Inflammatory macrophage treated with lipopolysaccharide for 1 hour (primary cell): ENCODE measurements at places on chromosomes 11 and 22.

DNA sequence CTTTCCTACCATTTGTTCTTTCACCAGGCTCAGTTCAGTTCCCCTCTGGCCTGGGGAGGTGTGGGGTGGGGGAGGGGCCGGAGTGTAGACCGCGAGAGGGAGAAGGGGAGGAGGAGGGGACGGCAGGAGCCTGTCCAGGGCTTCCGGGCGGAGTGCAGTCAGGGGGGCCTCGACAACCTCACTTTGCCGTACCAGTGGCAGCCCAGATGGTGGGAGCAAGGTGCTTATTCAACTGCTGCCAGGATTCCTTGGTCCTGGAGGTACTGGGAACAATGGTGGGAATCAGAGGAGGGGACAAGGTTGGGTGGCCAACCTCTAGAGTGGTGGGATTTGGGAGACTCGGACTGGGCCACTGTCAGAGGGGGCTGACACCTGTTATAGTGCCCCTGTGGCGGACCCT is 1.2 kb downstream of the BACE1 start:
- DNase-seq = no peak

DNA sequence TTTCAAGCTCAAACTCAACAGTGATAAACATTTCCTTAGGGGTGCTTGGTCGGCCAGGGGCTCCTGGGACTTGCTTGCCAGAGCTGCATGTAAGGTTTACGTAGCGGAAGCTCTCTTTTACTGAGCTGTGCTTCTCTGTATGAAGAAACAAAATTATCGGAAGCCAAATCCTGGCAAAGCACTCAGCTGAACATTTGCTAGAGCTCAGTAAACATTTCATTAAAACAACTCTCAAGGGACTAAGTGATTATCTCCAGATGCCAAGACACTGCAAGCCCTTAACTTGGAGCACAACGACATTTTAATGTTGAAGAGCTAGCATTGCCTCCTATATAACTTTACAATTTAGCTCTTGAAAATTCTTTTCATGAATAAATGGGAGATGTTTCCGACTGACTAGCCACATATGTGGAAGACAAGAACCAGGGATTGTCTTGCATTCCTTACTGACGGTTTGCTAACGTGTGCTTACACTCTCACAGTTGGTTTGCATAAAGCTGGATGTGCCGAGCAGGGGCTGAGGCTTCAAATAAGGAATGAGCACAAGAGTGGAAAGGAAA is 43.4 kb downstream of the SCUBE2 start:
- no peak for DNase-seq

GRCh38 chr22:44220727-44221680 is 40.3 kb downstream of the PARVG start:
- no peak for DNase-seq

- DNase-seq = peak; percentile 43
Observed at GRCh38 chr22:31212783-31213629, 908 bp downstream of the LIMK2 start.

- DNase-seq = no peak
Observed at GRCh38 chr11:65778431-65778900, 2.3 kb downstream of the AP5B1 start.

- DNase-seq = no peak
Observed at GRCh38 chr11:78763664-78764063, 189.0 kb upstream of the NARS2 start.

DNA sequence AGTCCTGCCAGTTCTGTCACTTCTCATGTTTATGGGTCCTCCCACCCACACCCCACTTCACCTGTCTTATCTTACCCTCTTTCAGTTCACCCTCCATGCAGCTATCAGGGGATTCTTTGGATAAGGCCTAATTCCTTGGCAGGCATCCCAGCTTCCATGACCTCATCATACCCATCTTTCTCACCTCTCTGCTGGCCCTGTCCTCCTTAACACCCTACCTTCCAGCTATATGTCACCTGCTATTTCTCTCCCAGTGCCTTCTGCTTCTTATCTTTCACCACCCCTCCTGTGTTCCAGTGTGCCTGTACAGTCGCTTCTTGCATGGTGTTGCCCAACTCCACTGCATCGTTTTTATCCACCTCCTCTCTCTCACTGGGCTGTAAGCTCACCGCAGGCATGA is 28.3 kb downstream of the SNU13 start:
- DNase-seq = no peak

DNA sequence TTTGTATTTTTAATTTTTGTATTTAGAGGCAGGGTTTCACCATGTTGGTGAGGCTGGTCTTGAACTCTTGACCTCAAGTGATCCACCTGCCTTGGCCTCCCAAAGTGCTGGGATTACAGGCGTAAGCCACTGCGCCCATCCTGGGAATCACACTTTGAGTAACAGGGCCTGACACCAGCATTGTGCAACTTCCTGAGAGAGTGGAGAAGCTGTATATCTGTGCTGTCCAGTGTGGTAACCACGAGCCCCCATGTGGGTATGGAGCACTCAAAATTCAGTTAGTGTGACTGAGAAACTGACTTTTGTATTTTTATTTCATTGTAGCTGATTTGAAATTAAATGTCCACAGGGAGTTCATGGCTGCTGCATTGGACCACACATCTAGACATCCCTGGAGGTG is 36.2 kb downstream of the MPPED1 start:
- no peak for DNase-seq

DNA sequence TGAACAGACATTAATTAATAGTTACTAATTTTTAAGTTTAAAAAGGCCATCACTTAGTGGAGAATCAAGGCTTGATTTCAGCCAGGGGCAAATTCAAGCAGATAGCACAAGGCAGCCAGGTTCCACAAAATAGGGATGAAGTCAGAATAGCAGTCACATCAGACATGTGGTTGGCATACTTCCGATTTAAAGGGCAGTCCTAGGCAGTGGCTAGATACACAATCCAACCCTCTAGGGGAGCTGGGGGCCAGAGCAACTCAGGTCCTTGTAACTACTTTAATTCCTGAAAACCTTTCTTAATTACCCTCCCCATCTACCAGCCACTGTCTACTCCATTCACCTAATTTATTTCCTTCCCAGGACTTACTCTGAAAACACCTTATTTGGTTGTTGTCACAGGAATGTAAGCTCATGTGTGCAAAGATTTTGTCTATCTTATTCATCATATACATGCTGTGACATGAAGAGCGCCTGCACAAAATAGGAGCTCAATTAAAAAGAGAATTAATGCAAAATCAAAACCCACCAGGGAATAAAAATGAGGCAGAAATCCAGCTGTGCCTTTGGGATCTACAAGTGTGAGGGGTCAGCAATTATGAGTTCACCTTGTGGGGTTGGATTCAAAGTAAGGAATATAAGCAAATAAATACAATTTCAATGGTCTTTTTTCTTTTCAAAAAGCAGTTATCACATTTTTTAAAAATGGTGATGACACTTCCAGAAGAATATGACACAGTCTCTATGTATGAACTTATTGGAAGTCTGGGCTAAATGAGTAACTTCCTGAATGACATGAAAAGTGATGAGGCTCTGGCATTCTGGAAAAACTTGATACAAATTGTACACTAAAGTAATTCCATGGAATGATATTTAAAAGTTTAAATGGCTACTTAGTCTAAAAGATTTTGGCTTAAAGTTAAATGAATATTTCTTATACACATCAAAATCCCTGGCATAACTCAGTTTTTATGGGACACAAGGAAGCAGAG is 53.8 kb downstream of the COPB1 start:
- DNase-seq = no peak

DNA sequence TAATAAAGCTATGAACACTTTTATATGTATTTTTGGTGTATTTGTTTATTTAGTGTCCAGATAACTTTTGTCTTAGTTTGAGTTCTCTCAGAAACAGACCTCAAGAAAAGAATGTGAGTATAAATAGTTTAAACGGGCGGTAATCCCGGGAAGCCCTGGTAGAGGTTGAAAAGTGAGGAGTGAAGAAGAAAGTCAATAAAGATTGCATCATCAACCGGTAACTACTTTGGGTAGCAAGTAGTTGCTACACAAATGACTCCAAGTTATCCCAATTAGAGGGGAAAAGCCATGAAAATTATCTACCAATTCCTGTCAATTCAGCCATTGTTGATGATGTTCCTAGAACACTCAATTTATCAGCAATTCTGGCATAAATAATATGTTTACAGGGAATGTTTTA is 870.3 kb upstream of the RAG2 start:
- no peak for DNase-seq

- no peak for DNase-seq
Observed at GRCh38 chr22:45632791-45633515, 38.7 kb upstream of the ATXN10 start.

GRCh38 chr11:69230856-69231425 is 63.0 kb upstream of the MYEOV start:
- no peak for DNase-seq

DNA sequence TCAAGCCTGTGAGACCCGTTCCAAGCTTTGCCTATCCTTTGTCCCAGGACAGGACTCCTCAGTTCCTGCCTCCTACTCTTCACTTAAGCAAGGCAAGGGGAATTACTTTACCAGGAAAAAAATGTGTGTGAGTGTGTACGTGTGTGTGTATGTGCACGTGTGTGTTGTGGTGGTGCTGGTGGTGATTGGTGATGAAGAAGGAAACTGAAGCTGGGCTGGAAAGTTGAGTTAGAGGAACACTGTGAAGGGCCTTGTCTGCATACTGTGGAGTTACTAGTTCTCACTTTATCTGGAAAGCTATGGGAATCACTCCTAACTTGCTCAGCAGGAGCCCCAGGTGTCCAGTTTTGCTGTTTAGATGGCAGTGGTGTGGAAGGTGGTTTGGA is 378 bp downstream of the OR51D1 start:
- no peak for DNase-seq

DNA sequence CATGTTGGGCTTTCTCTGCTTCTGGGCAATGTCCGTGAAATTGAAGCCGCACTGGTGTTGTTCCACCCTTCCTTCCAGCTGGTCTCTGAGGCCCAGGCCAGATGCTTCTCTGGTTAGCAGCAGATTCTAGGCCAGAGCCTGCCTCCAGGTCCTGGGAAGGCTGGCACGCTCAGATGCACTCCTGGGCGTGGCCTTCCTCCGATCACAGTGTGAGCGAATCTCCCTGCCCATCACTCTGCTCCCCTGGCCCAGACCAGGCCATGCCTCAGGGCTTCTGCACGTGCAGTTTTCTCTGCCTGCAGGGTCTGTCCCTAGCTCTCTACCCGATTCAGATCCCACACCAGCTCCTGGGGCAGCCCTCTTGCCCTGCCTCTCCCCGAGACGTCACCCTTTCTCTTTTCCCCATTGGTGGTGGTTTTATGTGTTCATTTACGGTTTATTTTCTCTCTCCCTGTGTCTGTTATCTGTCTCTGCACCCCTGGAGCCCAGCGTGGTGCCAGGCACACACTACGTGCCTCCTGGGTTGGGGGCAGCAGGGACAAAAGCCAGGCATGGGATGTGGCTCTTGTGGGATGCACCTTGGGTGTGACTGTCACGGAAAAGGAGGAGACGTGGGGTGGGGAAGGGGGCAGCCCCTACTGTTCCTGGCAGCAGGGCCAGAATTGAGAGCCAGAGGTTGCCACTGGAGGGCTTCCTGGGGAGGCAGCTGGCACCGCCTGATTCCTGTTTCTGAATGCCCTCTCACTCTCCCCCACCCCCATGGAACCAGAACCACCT is 66.0 kb downstream of the KCNQ1 start:
- no peak for DNase-seq

DNA sequence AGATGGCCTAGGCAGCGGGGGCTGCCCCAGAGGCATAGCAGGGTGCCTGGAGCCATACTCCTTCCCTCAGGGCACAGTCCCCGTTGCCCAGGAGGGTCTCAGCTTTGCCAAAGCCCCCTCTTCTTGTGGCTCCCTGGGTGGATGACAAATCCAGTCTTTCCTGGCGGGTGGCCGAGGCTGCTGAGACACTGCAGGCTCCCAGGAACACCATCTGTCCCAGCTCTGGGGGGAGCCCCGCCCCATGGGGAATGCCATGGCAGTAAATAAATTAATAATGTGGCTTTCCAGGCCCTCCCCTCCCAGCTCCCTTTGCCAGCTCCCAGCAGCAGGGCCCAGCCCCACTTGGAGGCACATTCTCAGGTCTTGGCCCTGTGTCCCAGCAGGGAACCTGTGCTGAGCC is 45.0 kb downstream of the PDE2A start:
- no peak for DNase-seq

DNA sequence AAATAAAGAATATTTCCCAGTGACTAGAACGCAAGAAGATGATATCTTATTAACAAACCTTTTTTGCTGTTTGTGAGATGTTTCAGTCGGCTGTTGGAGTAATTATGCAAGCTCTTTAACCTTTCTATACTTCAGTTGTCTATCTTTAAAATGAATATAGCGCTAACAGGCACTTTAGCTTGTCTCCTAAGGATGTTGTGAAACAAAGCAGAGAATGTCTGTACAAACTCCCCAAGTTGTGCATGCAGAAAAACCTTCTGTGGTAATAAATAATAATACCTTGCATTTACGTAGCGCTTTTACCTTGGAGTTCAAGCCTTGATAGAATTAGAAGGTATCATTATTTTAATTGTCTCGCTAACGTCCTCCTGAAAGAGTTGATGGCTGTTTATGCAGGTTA is 1.9 kb upstream of the KDM2A start:
- no peak for DNase-seq

GRCh38 chr22:49106096-49106841 is 721.4 kb downstream of the BRD1 start:
- DNase-seq = no peak

DNA sequence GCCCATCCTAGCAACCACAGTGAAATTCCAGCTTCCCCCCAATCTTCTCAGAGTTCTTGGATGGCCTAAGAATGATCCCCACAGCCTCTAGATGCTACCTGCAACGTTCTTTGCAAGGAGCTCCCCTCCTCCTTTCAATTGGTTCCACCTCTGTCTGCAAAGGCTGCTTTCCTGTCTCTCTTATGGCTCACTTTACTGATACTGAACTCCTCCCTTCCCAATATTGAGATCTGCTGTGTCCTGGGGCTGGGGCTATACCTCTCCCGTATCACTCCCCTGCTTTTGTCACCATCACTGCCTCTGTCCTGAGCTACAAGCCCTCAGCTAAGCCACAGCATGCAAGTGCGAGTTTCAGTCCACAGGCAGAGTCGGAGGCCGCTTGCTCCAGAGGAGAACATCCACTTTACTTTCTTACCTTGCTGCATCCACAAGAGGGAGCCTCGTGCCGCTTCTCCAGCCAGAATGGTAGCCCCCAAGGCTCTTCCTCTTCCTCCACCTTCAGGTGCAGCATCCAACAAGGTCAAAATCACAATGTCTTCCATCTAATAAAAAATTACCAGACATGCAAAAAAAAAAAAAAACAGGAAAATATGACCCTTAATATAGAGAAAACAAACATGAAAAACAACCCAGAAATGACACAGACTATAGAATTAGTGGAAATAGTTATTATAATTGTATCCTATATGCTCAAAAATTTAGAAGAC is 48.6 kb upstream of the TMEM45B start:
- no peak for DNase-seq

- DNase-seq = no peak
Observed at GRCh38 chr11:76642341-76642740, 28.2 kb downstream of the LRRC32 start.

GRCh38 chr11:8732324-8732670 is 49.7 kb downstream of the RPL27A start:
- peak; percentile 58 for DNase-seq

DNA sequence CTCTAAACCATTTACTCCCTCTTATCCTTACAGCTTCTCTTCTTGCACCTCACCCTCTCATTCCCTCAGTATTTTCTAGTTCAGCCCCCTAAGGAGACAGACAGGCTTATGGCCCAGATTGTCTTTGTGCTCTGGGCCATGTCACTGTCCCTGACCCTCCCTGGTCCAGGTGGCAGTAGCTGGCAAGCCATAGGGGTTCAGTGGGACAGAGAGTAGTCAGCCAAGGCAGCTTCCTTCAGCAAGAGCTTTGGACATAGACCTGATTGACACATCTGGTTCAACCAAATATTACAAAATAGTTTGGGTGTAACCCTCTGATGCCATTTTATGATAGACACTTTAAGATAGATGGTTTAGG is 53.9 kb downstream of the NCAM1 start:
- no peak for DNase-seq

- no peak for DNase-seq
Observed at GRCh38 chr11:103709371-103709770, 327.1 kb upstream of the DDI1 start.
